Stimulated activated naive CD4-positive, alpha-beta T cell (primary cell): ENCODE measurements at places on chromosomes 6 and 20.

GRCh38 chr6:132392270-132392646, 9.0 kb downstream of the MOXD1 start:
- DNase-seq, result no peak

DNA sequence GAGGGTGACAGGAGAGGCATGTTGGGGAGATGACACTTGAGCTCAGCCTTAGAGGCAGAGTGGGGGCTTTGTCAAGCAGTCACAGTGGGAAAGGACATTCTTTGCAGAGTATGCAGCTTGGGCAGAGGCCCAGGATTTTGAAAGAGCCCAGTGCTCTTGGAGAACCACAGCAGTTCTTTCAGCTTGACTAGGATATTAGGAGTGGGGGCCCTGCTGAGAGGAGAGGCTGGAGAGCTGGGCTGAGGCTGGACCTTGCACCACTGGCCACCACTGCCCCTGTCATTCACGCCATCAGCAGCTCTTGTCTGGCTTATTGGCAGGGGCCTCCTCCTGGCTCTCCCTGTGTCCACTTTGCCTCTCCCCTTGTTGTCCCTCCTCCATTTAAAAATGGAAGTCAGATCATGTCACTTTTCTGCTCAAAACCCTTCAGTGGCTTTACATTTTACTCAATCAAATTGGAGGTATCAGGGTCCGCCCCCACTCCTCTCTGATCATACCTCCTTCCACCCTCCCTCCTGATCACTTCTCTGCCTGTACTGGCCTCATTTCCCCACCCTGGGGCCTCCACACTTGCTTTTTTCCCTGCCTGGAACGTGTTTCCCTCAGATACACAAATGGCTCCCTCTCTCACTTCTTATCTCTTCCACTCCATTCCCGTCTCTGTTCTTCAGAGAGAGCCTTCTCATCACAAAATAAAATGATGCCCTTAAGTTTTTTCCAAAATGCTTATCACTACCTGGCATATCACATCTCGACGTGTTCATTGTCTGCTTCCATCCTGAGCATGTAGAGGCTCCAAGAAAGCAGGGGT, 10.5 kb downstream of the MANBAL start:
- DNase-seq, result no peak

- no peak for DNase-seq
These were observed 382.8 kb upstream of the FLRT3 start for GRCh38 chr20:14720251-14720650.

GRCh38 chr6:35035481-35036030, 105.6 kb downstream of the TCP11 start:
- DNase-seq, result no peak

DNA sequence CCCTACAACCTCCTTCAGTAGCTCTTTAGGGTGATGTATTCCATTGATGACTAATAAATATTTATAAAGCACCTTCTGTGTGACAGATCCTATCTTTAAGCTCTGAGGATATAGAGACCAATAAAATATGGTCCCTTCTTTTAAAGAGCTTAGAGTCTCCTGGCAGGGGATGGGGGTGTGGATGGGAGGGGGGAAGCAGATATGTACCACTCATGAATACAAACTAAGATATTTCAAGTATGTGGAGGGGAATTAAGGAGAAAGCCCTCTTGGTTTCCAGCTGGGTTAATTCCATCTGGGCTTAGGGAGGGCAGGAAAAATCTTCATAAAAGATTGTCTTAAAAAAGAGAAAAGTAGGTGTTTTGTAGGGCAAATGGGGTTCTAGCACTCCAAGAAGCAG, 21.6 kb upstream of the FBXO9 start:
- DNase-seq, result no peak

- DNase-seq, result no peak
These were observed 68.8 kb downstream of the RFX6 start for GRCh38 chr6:116945809-116946208.

DNA sequence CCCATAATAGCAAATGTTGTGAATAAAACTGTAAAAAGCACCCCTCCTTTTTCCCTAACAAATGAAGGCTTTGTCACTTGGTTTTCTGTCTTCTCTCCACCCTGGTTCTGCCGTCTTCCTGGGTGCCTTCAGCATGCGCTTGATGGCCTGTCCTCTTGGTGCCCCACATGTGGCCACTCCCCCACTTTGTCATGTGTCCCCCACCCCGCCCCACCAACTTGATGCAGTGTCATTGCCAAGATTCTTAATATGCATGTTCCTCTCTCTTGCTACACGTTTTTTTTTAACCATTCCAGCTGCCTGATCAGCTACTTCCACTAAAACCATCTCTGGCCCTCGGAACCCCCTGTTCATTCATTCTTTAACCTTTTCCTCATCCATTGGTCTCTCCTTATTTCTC, 340.3 kb downstream of the QKI start:
- DNase-seq, result no peak
